ENCODE measurements at places on chromosomes 3 and 15. TPM values are rescaled to one million over a fixed set of nuclear protein-coding genes. Genes with fewer than 3 reads are reported as not detected.

DNA sequence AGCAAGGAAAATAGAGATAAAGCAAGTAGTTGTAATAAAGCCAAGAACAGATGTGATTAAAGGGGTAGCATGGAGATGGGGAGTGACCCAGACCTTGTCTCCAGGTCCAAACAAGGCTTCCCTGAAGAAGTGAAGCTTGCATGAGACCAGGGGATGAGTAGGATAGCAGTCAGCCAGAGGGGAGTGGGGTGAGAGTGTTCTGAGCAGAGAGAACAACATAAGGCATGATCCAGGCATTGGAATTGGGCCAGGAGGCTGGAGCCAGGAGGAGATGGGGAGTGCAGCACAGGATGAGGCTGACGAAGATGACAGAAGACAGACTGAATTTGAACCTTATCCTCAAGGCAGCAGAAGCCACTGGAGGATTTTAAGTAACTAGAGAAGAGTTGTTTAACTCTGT is 7.2 kb downstream of the TMOD2 start:
- H3K27ac ChIP-seq, result no peak overlapping the region
- no peak overlapping the region for H3K4me3 ChIP-seq
- H3K27me3 ChIP-seq, result peaks cover 21% of the 10 kb centered on the region
- H3K4me1 ChIP-seq, result peaks cover 6% of the 10 kb centered on the region

- peaks cover 10% of the 10 kb centered on the region for H3K36me3 ChIP-seq
- peak overlapping the region; percentile 97 for H3K4me3 ChIP-seq
- H3K4me1 ChIP-seq, result peaks cover 19% of the 10 kb centered on the region
Measured at GRCh38 chr3:155853214-155854140, 750 bp downstream of the SLC33A1 start.

GRCh38 chr3:85007195-85008094 is 48.7 kb downstream of the CADM2 start:
- H3K27me3 ChIP-seq, result no peaks in the 10 kb centered on the region
- no peak overlapping the region for H3K27ac ChIP-seq
- no peak for DNase-seq
- H3K4me1 ChIP-seq, result no peaks in the 10 kb centered on the region
- no peak overlapping the region for H3K4me3 ChIP-seq

DNA sequence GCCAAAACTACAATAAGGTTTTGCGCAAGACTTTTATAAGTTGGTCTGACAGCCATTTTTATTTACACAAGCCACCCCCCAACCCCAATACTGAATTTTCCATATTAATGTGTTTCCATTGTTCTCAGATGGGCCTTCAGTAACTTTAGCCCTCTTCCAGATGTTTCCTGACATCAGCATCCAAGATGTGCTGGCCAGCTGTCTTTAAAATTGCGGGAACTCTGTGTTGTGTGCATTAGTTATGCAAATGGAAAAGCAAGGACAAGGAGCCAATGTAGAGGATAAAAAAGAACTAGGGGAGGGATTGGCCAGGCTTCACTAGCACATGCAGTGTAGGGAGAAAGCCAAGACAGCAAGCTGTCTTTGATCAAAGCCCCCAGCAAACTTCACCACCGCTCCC is 45.4 kb downstream of the COMMD2 start:
- H3K4me3 ChIP-seq, result no peak overlapping the region
- no peaks in the 10 kb centered on the region for H3K36me3 ChIP-seq
- no peaks in the 10 kb centered on the region for H3K4me1 ChIP-seq
- no peak for DNase-seq
- H3K27me3 ChIP-seq, result no peaks in the 10 kb centered on the region

DNA sequence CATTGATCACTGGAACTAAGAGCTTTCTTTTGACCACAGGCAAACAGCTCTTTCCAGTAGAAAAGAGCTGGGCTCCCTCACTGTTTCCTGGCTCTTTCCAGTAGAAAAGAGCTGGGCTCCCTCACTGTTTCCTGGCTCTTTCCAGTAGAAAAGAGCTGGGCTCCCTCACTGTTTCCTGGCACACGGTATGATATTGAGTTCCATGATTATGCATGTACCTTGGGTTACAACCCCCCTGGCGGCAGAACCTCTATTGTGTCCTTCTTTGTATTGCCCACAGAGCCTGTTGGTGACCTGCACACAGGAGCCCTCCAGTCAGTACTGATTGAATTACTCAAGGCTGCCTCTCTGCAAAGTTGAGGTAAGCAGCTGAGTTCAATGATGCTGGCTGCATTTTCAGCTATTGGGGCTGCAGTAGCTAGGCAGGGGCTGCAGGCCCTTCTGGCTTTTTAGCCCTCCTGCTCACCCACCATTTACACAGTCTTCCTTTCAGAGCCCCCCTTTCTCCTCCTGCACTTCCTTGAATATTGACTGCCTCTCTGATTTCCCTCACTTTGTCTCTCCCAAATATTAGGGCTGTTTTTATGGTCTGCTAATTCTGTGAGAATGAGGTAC is 10.2 kb downstream of the ACKR2 start:
- H3K27me3 ChIP-seq, result peaks cover 3% of the 10 kb centered on the region
- H3K27ac ChIP-seq, result peak overlapping the region; percentile 43
- peak overlapping the region; percentile 32 for H3K4me3 ChIP-seq

DNA sequence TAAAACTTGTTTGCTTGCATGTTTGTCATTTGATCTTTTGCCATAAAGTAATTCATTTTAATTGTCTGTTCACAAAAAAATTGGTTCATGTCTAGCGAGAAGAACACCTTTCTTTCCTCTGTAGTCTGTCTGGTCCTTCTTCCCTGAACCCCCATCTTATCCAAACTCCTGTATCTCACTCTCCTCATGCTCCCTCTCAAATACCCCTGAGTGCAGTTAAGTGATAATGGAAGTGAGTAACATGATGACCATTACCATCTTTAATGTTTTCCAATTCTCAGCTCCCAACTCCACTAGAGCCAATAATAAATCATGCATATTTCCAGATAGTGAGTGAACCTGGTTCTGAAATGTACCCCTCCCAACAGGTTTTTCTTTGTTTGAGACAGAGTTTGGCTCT is 14.2 kb upstream of the KCNMB3 start:
- no peaks in the 10 kb centered on the region for H3K27me3 ChIP-seq
- no peak overlapping the region for H3K27ac ChIP-seq
- H3K36me3 ChIP-seq, result no peaks in the 10 kb centered on the region
- DNase-seq, result no peak
- H3K4me3 ChIP-seq, result no peak overlapping the region
- no peaks in the 10 kb centered on the region for H3K4me1 ChIP-seq

DNA sequence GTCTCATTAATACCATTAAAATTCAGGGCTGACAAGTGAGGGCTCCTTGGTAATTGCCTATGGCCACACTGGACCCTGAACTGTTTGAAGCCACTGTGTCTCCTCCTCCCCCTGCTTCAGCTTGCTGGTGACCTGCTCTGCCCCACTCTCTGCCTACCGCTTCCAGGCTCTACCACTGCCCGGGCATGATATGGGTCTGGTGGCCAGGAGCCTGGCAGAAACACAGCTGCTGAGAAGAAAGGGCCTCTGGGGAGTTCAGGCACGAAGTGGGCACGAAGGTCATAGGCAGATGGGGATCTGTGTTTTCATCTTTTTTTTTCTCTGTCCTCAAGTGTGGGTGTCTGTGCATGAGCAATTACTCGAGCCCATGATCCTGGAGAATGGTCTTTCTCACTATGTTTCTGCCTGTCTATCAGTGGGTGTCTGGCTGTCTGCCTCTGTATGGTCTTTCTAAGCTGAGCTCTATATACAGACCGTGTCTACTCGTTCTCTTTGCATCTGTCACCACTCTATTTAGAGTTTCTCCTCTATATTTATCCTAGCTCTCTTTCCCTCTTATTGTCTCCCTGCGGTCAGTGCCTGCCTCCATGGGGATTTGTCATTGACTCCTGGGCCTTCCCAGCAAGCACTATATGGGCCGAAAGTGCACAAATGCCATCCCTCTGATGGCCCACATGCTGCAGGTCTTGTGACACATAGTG is 42.1 kb upstream of the EPHB1 start:
- no peaks in the 10 kb centered on the region for H3K36me3 ChIP-seq
- DNase-seq, result no peak
- peaks cover 26% of the 10 kb centered on the region for H3K27me3 ChIP-seq
- no peak overlapping the region for H3K27ac ChIP-seq
- no peaks in the 10 kb centered on the region for H3K4me1 ChIP-seq

- H3K4me1 ChIP-seq, result peaks cover 16% of the 10 kb centered on the region
- no peaks in the 10 kb centered on the region for H3K36me3 ChIP-seq
- H3K27me3 ChIP-seq, result peaks cover 10% of the 10 kb centered on the region
- H3K27ac ChIP-seq, result no peak overlapping the region
- DNase-seq, result no peak
Measured at GRCh38 chr3:52036829-52037228, 19.5 kb downstream of the DUSP7 start.

GRCh38 chr3:136606990-136607389 is 145.2 kb downstream of the STAG1 start:
- H3K36me3 ChIP-seq, result peaks cover 31% of the 10 kb centered on the region
- H3K4me3 ChIP-seq, result no peak overlapping the region
- H3K27me3 ChIP-seq, result no peaks in the 10 kb centered on the region
- no peak overlapping the region for H3K27ac ChIP-seq
- no peak for DNase-seq

GRCh38 chr3:46557814-46558183 is 8.3 kb downstream of the LRRC2 start:
- no peaks in the 10 kb centered on the region for H3K36me3 ChIP-seq
- H3K4me3 ChIP-seq, result no peak overlapping the region
- DNase-seq, result no peak
- H3K27me3 ChIP-seq, result peaks cover 32% of the 10 kb centered on the region

POMGNT2 gene
- 10.7 TPM for total RNA-seq

THUMPD3 gene
- 56.8 TPM for total RNA-seq

ROBO2 gene
- total RNA-seq, result 22.7 TPM

SPINT1 gene
- total RNA-seq, result 156 TPM

PLA2G4F gene
- 3.2 TPM for total RNA-seq

POLR2M gene
- total RNA-seq, result 76.4 TPM

FAM174B gene
- total RNA-seq, result 41.4 TPM

FEZF2 gene
- total RNA-seq, result not detected

SUCLG2 gene
- total RNA-seq, result 40.1 TPM

Measured in type B pancreatic cell (in vitro differentiated cells).